ENCODE measurements at places on chromosomes 1 and 21.

DNA sequence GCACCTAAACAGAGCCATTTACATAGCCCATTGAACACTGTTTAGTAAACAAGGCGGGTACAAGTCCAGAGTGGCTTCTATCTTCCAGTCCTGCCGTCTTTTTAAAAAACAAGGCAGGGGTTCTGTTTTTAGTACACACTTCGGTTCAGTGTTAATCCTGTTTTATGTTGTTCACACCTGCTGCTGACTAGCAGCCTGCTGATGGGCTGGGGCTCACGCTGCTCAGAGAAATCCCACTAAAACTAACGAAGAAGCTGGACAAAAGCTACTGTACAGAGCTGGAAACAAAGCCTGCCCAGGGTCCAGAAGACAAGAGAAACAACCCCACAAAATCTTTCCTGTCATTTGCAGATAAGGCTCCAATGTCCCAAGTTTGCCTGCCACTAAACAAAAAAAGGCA lies 13.2 kb downstream of the ESRRG start:
- DNase-seq, result no peak

DNA sequence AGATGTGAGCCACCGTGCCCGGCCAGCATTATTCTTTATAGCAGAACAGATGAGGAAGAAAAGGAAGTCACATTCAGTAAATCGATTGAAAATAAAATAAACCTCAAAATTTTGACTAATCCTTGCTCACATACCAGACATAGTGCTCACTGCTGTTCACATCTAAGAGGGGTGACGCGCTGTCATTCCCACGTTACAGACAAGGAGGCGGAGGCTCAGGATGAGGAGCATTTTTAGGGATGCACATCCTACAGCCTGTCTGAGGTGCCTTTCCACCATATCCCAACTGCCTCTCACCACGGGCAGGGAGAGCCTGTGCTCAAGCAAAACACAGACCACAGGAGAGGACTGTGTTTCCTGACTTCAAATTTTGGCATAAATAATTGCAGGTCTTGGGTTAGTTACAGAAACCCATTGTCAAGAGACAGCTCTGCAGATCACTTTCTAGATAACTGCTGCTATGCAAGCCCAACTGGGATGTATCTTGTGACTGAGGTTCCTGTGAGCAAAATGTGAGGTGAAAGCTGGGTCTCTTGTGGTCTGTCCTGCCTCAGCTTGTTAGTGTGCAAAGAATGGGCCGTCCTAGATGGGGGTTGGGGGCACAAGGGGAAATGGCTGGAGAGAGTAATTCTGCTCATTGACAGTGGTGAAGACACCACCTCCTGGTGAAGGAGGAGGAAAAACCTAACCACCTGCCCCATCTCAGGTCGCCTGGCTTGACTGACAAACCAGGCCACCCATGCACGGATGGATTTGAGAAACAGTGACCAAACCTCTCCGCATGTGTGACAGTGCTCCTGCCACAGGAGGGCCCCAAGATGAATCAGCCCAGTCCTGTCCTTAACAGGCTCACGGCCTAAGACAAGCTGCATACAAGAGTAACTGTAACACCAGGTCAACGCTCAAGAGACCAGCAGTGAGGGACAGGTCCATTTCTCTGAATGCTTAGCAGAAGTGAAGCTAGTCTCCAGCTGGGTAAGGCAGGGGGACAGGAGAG lies 8.2 kb downstream of the TNN start:
- no peak for DNase-seq

- no peak for DNase-seq
These were observed 45.8 kb downstream of the STX6 start for GRCh38 chr1:180976732-180977357.

- DNase-seq, result no peak
These were observed 20.9 kb upstream of the C2CD2 start for GRCh38 chr21:41974752-41975053.

DNA sequence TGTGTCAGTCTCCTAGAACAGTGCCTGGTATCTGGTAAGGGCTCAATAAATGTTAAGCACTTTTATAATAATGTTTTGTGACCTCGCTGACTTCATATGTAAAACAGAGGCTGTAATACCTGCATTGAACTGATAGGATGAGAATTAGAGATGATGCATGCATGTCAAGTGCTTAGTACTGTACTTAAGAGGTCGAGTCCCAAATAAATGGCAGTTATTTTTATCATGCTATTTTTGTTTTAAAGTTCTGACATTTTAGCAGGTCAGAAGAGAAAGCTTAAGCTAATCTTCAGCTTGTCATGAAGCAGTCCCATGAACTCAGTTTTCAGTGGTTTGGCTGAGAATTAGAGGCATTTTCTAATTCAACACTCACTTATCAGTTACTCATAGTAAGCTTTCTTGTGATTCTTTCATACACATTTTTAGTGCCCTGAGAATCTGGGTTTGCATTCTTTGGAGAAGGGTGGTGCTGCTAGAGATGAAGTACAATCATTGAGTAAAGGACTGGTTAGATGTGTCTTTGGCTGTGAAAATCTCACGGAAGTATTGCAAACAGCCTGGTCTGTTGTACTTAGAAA lies 75.7 kb upstream of the RAVER2 start:
- DNase-seq, result no peak

DNA sequence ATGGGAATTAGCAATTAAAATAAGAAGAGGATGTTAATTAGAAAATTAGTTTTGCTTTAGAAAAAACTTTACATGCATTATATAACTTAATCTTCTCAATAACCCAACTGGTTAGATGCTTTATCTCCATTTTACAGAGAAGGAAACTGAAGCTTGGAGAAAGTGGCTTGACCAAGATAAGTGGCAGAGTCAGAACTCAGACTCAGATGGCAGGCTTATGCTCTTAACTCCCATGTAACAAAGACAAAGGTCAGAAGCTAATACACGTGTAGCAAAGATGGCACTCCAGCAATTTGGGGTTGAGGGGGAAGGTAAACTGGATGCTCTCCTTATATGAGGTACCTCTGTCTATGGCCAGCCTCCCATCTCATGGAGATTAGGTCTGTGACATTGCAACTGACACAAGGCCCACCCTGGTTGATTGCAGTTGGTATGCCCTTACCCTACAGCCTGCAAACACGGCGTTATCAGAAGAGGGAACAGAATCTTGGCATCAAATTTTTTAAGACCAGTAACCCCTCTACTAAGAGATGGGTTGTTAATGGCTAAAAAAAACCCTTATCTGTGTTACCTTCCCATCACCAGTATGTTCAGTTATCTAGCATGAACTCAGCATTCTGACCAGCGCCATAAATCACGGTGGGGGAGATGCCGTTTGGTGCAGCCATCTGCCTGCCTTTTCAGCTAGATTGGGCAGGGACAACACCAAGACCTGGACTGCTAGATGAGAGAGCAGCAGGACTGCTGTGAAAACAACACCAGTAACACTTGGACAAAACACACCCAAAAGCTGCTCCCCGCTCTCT lies 97.0 kb downstream of the UBR4 start:
- no peak for DNase-seq

DNA sequence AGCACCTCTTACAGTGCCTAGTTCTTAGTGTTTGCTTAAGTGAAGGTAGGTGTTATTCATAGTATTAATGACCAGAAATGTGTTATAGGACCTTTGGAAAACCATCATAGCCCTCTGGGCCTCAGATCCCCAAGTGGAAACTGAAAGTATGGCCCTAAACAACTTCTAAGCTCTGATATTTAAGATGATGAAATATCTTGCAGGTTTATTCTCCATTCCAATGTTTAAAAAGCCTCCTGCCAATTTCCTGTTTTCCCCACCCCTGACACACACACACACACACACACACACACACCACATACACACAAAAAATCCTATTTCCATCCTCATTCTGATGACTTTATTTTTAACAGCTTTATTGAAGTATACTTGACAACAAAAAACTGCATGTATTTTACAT lies 108.2 kb downstream of the DIRAS3 start:
- DNase-seq, result no peak

DNA sequence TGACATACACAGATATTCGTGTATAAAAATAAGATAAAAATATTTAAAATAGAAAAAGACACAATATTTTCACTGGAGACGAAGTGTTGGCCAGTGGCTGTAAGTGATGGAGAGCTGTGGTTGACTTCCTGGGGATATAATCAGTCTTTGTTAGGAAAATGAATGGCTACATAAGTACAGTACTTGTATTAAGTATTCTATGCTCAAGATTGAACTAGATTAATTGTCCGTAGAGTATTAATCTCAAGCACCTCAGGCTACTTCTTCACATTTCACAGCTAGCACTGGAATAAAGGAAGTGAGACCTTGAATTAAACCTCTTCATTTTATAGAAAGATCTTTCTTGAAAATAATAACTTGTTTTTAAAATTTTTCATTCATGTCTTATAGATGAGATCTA lies 39.0 kb upstream of the RGS5 start:
- no peak for DNase-seq

DNA sequence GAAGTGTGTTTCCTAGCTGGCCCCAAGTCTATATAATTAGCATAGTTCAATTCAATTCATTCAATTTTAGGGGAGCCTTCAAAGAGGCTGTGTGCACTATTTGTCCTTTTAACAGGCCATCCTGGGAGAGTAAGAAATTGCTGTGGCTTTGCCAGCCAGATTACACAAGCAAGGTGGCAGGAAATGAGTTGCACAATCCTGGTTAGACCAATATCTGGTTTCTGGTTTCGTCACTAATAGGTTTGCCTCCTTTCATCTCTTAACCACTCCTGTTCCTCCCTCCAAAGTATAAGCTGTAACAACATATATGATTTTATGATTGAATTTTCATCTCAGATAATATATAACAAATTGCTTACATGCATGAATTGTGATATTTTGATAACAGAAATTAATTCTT lies 84.1 kb upstream of the NEGR1 start:
- DNase-seq, result no peak

DNA sequence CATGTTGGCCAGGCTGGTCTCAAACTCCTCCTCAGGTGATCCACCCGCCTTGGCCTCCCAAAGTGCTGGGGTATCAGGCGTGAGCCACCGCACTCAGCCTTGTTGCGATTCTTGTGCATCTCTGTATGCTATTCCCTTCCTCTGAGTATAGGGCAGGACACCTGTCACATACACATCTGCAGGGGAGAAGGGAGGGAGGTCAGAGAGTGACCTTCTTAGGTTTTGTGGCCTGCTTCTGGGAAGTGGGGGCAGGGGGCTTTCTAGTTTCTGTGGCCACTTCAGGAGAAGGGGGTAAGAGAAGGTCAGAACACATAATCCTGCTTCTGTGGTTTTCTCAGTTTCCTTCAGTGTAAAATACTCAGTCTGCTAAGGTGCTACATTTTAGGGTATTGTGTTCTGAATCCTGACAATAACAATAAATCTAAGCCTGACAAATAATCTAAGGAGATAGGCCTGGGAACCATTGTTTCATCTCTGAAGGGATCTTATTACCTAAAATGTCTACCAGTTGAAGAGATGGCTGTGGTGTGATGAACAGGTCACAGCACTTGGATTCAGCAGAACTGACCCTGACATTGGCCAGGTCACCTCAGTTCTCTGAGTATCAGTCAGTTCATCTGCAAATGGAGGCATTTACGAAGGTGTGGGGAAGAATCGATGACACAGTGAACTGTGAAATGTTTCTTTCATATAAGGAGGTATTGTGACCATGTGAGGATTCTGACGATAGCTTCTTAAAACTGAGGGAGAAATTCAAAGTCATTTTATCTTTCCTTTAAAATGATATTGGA lies 212.6 kb upstream of the L1TD1 start:
- DNase-seq, result no peak
